ENCODE measurements at places on chromosomes 5 and 9.

GRCh38 chr9:16521868-16522411 is 348.5 kb downstream of the BNC2 start:
- DNase-seq: no peak

DNA sequence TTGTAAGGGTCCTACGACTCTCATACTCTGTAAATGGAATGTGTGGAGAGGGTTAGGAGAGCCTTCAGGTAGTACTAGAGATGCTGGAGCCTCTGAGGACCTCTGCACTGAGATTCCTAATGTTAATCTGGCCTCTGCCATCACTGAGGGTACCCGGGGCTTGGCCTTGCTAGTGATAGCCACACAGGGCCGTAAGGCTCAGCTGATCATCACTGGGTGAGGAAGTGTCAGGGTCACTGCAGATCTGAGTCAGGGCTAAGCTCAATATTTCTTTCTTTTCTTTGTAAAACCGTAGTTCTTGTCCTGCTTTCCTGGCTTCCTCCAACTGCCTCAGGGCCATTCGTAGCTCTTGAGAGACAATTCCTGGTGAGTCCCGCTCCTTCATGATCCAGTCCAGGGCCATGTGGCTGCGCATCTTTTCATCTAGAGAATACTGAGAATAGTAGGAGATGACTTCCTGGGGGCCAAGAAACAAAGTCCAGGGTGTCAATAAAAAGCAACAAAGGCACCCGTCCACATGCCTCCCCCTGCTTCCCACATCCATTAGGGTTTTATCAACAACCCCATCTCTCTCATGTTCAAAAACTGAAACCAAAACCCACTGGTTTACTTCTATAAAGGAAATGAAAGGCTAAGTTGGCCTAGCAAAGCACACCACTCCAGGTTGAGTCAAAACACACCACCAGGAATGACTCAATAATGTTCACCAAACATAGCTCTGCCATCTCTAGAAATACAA is 47.7 kb downstream of the LIX1 start:
- no peak for DNase-seq

GRCh38 chr5:128274441-128274840 is 190.9 kb downstream of the SLC12A2 start:
- no peak for DNase-seq

DNA sequence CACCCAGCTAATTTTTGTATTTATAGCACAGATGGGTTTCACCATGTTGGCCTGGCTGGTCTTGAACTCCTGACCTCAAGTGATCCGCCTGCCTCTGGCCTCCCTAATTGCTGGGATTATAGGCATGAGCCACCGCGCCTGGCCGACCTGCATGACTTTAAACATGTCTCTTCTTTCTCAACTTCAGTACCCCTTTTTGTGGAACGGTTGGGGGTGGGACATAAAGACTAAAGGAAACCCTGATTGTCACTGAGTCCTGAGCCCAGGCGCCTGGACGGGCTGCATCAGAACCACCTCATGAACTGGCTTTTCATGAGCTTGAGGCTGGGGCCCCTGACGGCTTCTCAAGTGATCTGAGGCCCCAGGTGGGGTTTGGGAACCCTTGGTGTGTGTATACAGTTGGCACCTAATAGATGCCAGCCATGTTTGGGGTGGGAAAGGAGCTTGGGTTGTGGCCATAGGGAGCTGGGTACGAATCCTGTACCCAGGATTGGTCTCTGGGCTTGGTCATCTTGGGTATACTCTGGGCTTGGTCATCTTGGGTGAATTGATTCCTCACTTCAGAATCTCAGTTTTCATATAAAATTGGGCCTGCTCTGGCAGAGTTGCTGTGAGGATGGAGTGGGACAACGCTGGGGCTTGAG is 2.2 kb downstream of the GRK6 start:
- no peak for DNase-seq

DNA sequence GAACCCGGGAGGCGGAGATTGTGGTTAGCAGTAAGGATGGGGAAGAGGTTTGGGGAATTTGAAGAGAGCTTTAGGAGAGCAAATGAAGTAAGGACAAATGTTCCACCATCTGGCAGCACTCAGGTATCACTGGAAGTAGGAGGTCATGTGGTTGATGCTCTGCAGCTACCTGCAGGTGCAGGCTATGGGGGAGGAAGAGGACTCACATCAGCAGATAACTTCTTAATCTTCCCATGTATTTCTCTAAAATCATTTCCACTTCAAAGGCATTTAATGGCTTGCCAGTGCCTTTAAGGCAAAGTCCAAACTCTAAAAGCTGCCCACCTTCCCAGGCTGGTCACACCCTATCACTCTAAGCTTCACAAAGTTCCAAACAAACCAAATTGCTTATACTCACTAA is 8.1 kb upstream of the HAVCR1 start:
- DNase-seq: no peak

DNA sequence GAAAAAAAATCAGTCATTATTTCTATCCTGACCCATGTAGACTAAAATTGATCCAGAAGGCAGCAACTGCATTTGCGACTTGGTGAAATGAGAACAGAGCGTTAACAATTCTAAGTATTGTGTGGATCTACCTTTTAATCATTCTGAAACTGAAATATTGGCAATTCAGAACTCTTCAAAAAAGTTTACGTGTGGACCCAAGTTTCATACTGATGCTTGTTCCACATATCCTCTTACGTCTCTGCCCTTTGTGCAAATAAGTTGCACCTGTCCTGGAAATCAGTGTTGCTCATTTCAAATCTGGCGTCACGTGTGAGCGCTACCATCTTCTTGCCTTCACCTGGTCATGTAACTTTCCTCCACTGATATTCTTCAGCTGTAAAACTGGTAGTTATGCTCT is 74.7 kb downstream of the NTRK2 start:
- no peak for DNase-seq
